ENCODE measurements at places on chromosomes 3 and 15. TPM values are rescaled to one million over a fixed set of nuclear protein-coding genes. Genes with fewer than 3 reads are reported as not detected.

Gene XRN1
- total RNA-seq: 91.0 TPM

Gene GOLGA6L10
- 1.6 TPM for total RNA-seq

Gene GRK7
- not detected for total RNA-seq

Gene COMMD4
- 10.2 TPM for total RNA-seq

Gene CD86
- total RNA-seq: not detected

Gene ASB14
- total RNA-seq: not detected

Gene TXNRD3
- total RNA-seq: 1.6 TPM

Gene IL17RD
- not detected for total RNA-seq

Gene IGDCC3
- total RNA-seq: not detected

Gene PLSCR4
- not detected for total RNA-seq

Gene TMEM207
- total RNA-seq: not detected

Gene TRIM42
- total RNA-seq: not detected

Gene OR5K1
- not detected for total RNA-seq

Gene TRH
- total RNA-seq: not detected

Gene HOMER2
- 1.1 TPM for total RNA-seq

Gene CLDN1
- not detected for total RNA-seq

Gene BOC
- not detected for total RNA-seq

Gene CTXN2
- not detected for total RNA-seq

Gene SNTN
- not detected for total RNA-seq

Gene ZPLD1
- not detected for total RNA-seq

Data from CD8-positive, alpha-beta T cell (primary cell).